ENCODE measurements at places on chromosomes 4 and X.

DNA sequence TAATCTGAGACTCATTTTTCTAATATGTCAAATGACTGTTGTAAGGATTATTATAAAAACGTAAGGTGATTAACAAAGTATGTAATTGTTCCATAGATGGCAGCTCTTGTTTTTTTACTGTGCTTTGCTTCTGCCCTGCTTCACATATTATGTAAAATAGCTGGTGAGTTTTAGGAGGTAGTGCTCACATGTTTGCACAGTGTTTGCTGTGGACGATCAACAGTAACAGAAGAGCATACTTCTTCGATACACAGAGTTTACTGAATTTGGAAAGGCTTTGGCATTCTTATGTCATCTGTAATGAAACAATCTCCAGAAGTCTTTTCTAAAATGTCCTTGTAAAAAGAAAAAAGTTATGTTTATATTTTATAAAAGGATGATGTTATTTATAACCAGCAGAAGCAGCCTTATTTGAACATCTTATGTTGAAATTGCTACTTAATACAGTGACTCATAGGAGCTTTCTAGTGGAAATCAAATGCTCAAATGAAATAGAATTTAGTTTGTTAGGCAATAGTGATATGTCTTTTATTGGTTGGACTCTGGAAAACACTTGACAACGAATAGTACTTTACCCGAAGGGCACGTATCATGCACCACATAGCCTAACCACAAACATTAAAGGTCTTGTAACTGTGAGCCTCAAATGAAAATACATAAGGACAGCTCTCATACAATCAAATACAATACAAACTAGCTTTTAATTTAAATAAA lies 1.9 kb upstream of the MTTP start:
- DNase-seq: no peak

DNA sequence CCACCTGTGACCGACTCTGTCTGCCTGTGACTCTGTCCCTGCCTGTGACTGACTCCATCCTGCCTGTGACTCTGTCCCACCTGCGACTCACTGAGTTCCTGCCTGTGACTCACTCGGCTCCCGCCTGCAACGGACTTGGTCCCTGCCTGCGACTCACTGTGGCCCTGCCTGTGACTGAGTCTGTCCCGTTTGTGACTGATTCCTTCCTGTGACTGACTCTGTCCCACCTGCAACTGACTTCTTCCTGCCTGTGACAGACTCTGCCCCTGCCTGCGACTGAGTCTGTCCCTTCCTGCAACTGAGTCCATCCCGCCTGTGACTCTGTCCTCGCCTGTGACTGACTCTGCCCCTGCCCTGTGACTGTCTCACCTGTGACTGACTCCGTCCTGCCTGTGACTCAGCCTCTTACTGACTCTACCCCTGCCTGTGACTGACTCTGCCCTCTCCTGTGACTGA lies 9.6 kb upstream of the UVSSA start:
- peak; percentile 92 for DNase-seq

- DNase-seq: peak; percentile 47
These were observed at the start of gene PRDM5 for GRCh38 chr4:120922381-120923206. PRDM5 (minus strand) TSS chr4:120922726; CDS start chr4:120922608, 118 bp downstream.

- DNase-seq: no peak
These were observed 30.9 kb upstream of the ELF2 start for GRCh38 chr4:139207873-139208403.
